Right renal cortex interstitium (tissue), 3 donors: ENCODE measurements at places on chromosomes 6 and 20. TPM values are rescaled to one million over a fixed set of nuclear protein-coding genes. Genes with fewer than 3 reads are reported as not detected.

TMEM74B gene
- 2.0 TPM for polyA plus RNA-seq

HEY2 gene
- polyA plus RNA-seq = 7.8 TPM

TRIM38 gene
- 7.8 TPM for polyA plus RNA-seq

SMIM29 gene
- polyA plus RNA-seq = 14.1 TPM

SAYSD1 gene
- 20.4 TPM for polyA plus RNA-seq

PRR18 gene
- polyA plus RNA-seq = 0.25 TPM

LINC00237 gene
- not detected for polyA plus RNA-seq
